ENCODE measurements at places on chromosomes 16 and 17.
A peak's percentile ranks its signal among the peaks of the same experiment; 100 is the strongest.

DNA sequence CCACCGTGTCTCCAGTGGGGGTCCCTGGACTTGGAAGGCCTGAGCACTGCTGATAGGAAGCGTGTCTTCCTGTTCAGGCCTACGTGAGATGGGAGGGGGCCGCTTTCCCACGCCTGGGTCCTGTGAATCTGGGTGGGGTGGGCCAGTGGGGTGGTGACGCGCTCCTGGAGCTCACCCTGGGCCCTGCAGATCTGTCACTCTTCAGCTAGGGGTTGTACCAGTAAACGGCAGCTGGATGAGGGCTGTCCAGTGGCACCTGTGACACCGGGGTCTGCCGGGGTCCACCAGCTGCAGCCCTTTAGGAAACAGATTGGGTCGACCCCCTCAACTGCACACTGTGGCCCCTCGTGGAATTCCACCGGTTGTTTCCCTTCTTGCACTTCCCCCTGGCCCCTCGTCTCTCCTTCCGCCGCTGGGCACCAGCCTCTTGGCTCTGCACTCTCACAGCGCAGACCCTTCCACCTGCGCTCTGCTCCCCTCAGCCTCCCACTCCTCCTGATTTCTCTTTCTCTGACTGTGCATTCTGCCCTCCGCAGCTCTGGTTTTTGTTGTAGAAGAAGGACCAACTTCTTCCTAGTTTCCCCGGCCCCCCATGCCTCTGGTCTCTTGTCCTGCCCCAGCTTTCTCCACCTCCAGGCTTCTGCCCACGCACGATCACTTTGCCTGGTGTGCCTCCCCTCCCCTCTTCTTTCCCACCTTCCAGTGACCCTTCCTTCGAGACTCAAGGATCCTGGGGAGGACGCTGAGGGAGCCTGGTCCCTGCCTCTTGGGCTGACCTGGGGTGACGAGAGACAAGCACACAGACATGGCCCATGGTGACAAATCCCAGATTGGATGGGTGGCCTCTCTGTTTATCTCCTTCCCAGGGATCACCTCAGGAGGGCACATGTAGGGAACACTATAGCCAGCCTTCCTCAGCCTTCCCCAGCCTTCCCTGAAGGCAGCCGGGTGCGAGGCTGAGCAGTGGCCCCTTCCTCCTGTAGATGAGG, 4.8 kb downstream of the MRC2 start:
- no peak for ATAC-seq

DNA sequence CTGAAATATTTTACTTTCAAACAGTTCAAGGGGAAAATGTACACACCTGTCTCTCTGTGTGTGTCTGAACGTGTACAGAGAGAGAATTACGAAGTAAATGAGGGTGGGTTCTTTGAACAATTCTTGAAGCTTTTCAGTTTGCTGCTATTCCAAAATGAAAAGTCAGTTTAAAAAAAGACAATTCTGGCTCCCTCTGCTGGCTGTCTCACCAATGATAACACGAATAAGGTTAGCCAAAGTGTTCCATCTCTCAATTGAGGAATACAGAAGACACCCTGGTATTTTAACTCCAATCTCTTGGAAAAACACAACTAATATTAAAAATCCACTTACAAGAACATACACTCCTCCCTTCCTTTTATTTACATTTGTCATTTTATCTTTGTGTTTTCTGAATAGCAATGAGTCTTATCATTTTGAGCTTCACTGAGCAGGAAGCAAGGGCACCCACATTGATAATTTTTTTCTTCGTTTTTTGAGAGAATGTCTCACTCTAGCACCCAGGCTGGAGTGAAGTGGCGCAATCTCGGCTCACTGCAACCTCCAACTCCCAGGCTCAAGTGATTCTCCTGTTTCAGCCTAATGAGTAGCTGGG, 20.5 kb downstream of the EFTUD2 start:
- ATAC-seq: no peak

DNA sequence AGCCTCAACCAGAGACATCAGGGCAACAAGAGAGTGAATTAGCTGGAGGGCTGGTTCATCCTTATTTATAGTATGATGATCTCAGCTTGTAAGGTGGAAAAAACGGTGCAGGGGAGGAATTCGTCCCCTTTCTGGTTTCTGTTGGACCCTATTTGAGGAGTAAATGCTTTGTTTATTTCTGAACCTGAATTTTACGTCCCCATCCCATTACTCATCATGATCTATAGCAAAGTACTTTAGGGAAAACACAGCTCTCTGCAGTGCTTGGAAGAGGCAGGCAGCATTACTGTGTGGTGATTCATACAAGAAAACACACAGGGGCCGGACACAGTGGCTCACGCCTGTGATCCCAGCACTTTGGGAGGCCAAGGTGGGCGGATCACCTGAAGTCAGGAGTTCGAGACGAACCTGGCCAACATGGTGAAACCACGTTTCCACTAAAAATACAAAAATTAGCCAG, 8.0 kb upstream of the VAT1L start:
- ATAC-seq: no peak

- no peak for ATAC-seq
Observed at GRCh38 chr16:67386861-67387455, 6.3 kb downstream of the TPPP3 start.

DNA sequence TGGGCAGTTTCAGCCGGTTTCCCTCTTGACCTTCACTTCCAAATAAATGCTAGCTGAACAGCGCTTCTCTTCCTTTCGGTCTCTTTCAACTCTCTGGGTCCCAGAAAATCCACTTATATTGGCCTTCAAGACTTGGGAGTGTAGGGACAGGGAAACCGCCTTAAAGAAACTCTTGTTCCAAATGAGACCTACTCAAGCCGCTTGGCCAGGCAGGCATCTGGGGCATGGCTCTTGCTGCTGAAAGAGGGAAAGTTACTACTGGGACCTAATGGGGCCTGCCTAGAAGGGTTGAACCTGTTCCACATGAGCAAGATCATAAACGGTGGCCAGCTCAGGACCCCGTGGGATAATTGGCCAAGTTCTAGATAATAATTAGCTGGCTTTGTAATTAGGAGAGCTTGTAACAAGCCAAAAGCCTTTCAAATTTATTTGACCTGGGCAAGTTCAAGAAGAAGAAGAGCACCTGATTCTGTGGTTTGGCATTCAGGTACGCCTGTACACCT, 13.2 kb downstream of the CDH1 start:
- ATAC-seq: no peak

DNA sequence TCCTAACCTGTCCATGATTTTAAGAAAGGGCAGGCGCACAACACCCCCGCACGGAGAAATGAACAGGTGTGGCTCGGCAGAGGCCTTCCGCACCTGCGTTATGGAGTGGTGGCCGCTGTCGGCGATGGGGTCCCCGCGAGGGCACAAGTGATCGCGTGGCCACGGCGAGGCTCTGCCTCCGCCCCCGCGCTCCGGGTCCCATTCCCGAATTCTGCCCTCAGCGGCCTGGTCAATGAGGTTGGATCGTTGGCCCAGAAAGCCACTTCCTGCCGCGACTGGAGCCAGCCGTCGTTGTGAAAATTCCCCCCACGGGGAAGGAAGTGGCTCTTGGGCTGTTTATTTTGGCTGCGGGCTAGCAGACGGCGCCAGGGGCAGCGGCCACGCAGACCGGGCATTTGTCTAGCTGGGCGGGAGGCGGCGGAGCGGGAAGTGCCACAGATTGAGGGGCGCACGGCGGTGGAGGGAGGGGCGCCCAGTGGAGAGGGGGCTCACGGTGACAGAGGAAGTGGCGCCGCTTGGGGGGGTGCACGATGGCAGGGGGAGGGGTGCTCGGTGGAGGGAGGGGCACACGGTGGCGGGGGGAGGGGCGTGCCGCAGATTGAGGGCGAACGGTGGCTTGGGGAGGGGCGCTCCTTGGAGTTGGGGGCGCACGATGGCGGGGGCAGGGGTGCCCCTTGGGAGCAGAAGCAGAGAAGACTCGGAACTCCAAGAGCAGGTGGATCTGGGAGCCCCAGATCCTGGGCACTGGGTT, 25.0 kb downstream of the MRC2 start:
- ATAC-seq: no peak

DNA sequence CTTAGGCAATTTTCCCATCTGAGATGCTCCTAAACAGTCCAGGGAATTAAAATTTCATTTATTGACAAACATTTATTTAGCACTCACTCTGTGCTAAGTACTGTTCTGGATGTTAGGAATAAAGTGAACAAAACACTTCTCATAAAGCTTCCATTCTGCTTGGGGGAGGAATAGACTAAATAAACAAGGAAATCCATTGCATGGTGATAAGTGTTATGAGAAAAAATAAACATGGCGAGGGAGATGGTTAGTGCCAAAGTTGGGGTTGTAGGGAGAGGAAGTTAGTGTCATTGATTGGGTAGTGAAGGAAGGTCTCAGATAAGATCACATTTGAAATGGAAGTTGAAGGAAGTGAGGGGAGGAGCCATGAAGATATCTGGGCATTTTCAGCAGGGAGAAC, 72.2 kb upstream of the CES5A start:
- no peak for ATAC-seq

DNA sequence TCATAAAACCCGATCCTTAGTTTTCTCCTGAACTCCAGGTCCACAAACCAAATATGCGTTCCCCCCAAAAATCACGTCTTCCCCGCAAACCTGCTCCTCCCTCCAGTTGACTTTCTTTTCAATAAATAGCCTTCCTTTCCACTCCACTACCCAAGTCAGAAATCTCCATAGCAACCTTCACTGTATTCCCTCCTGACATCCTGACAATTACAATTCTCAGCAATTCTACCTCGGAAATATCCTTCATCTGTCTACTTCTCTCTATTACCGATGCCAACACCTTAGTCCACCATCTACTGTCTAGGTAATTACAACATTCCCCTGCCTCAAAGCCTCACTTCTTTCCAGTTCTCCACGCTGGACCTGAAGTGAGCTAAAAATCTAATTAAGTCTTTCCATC, 50.7 kb downstream of the SMURF2 start:
- no peak for ATAC-seq

DNA sequence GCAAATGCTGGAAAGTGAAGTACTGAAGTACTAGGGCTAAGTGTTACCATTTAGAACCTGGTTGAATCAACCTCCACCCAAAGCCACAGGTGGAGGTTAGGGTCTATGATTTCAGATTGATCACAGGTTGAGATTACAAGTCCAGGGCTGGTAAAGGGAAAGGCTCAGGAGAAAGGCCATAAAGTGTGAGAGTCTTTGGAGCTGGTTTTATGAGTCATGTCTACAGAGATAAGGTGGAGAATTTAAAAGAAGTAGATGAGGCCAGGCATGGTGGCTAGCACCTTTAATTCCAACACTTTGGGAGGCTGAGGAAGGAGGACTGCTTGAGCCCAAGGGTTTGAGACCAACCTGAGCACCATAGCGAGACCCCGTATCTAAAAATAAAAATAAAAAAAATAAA, 221.7 kb upstream of the CDH11 start:
- ATAC-seq: no peak

- ATAC-seq: no peak
Observed at GRCh38 chr17:7064261-7064660, 15.8 kb downstream of the CLEC10A start.

- no peak for ATAC-seq
Observed at GRCh38 chr16:75644240-75645012, 3.0 kb downstream of the KARS1 start.

DNA sequence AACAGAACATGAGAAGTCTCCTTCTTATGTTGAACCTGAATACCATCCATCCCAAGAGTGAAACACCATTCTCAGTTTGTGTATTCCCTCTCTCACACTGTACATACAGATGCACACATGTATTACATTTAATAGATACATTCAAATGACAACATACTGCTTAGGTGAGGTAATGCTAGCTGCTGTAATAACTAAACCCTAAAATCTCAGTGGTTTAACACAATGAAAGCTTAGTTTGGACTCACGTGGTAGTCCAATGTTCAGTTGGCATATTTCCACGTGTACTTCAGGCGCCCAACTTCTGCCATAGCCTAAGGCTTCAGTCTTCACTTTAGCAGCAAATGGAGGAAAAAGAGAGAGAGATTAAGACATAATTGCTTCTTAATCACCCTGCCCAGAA, 351.1 kb upstream of the PMFBP1 start:
- no peak for ATAC-seq

DNA sequence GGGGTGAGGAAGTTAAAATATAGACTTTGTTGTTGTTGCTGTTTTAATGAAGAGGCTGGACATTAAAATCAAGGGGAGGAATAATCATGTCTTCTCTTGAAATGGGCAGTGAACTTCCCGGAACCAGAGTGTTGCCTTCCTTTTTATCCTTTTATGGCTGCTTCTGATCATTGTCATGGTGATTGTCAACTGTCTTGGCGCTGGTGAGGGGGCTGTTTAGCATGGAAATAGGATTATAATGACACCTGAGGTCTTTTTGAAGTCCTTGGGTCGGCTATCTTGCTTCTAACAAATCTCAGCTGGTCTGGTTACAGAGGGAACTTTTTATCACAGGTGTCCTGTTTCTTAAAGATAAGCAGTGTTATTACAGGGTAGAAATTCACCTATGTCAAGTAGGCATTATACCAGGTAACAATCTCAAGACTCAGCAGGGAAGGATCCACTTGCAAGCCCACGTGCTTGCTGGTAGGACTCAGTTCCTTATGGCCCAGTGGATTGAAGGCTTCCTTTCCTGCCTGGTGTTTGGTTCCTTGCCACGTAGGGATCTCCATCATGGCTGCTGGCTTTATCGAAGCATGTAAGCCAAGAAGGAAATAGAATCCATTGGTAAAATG, 349.3 kb downstream of the WWOX start:
- ATAC-seq: no peak

- ATAC-seq: no peak
Observed at GRCh38 chr16:82524976-82525375, 101.8 kb upstream of the CDH13 start.

- no peak for ATAC-seq
Observed at GRCh38 chr16:86580063-86580790, 1.9 kb downstream of the FOXL1 start.

DNA sequence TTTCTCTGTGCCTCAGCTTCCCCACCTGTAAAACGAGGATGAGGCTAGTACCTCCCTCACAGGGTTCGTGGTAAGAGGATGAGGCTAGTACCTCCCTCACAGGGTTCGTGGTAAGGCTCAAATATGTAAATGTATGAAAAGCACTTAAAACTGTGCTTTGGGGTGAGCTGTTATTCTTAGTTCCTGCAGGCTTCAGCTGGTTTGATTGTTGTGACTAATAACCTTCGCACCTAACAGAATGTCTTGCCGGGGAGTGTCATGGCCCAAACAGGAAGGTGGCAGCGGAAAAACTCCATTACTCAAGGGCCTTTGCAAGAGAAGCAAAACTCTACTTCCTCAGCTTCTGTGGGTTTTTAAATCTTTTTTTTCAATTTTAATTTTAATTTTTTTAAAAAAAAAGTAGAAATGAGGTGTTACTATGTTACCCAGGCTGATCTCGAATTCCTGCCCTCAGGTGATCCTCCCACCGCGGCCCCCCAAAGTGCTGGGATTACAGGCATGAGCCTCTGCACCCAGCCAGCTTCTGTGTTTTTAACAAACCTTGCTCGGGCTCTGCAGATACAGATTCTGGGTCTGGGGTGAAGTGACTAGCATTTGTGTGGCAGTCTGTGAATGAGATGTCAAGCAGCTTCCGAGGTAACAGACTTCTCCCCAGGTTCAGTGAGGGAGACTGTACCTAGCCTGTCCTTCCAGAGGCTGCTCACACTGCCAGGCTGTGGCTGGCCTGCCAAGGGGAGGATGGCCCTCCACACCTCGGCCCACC, 103.0 kb downstream of the RAB11FIP4 start:
- peak; percentile 90 for ATAC-seq

- no peak for ATAC-seq
Observed at GRCh38 chr17:57080718-57081117, 4.3 kb upstream of the AKAP1 start.
